ENCODE measurements at places on chromosomes 7 and 10. TPM values are rescaled to one million over a fixed set of nuclear protein-coding genes. Genes with fewer than 3 reads are reported as not detected.

ADAP1 gene
- 0.56 TPM for polyA plus RNA-seq

SPDYE9 gene
- not detected for polyA plus RNA-seq

SPDYE16 gene
- 0.10 TPM for polyA plus RNA-seq

BAIAP2L1 gene
- 1.2 TPM for polyA plus RNA-seq

EVX1 gene
- not detected for polyA plus RNA-seq

DHTKD1 gene
- polyA plus RNA-seq: 10.4 TPM

All from psoas muscle (tissue), 8 donors.